ENCODE measurements at places on chromosomes 16 and 17.

- DNase-seq = no peak
Observed at GRCh38 chr16:53341792-53342191, 92.5 kb upstream of the RBL2 start.

GRCh38 chr16:75491876-75492275, 3.4 kb downstream of the CHST6 start:
- DNase-seq = peak; percentile 18

DNA sequence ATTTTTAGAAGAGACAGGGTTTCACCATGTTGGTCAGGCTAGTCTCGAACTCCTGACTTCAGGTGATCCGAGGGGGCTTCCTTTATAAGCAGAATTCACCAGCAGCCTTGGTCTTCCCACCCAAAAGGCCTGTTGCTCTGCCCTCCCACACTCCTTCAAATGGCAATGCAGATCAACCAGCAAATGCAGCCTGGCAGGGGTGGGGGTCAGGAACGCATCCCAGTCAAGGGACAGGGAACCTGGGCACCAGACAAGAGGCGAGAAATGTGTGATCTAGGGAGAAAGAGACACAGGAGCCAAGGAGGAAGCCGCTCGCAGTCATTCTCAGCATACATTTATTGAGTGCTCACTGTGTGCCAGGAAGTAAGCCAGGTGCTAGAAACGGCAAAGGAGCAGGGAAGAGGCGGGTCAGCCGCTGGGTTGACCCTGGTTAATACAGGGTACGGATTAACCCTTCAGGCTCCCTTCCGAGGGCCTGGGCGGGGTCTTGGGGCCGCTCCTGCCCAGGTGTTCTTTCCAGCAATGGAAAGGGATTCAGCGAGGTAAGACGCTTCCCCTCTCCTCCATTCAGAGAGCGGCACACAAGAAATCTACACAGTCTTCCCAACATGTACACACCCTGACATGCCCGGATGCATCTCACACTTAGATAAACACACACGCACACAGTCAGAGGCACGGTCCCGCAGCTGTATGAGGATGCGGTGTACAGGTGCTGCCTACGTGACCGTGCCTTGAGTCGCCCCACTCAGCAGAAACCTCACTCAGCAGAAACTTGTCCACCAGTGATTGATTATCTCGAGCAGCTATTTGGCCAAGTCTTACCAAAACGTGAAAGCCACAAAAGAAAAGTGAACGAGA, 6.6 kb upstream of the PITPNA start:
- no peak for DNase-seq

DNA sequence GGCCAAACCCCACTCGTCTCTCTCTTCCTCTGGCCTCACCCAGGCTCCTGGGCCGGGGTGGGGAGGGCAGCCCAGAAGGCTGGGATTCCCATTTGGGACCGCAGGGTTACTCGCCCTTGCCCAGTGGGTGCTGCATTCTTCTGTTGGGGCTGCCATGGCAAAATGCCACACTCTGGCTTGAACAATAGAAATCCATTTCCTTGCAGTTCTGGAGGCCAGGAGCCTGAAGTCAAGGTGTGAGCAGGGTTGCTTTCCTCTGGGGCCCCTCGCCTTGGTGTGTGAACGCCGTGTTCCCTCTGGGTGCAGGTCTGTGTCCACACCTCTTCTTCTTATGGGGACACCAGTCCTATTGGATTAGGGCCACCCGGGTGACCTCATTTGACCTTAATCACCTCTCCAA, 105.8 kb upstream of the GSE1 start:
- DNase-seq = no peak

DNA sequence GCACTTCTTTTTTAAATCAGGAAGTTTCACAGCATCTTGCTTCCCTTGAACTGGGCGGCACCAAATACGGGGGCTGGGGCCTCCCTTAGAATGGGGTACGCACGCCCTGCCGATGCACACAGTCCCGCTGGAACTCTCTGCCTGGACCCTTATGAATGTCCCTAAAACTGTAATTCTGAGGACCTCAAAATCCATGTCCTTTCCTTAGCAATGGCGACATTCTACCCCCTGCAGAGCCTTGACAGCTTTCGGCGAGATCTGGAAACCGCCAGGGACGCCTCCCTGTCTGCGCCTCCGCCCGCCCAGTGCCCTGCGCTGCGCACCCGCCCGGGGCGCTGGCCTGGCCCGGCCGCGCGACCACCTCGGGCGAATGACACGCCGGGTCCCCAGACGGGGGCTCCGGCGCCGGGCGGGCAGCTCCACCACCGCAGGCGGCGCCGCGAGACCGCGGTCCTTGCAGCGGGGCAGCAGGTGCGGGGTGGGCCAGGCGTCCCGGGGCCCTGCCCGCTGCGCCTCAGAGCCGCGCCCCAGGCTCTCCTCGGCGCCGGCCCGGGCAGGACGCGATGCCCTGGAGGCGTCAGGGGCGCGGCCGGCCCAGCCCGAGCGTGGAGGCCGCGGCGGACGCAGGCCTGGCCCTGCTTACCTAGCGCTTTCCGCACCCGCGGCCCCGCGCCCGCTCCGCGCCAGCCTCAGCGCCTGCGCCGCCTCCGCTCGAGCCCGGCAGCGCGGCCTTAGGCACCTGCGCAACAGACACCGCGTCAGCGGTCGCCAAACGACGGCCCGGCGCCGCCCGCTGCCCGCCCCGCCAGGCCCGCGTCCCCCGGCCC, 548 bp downstream of the HAGH start:
- DNase-seq = peak; percentile 44

DNA sequence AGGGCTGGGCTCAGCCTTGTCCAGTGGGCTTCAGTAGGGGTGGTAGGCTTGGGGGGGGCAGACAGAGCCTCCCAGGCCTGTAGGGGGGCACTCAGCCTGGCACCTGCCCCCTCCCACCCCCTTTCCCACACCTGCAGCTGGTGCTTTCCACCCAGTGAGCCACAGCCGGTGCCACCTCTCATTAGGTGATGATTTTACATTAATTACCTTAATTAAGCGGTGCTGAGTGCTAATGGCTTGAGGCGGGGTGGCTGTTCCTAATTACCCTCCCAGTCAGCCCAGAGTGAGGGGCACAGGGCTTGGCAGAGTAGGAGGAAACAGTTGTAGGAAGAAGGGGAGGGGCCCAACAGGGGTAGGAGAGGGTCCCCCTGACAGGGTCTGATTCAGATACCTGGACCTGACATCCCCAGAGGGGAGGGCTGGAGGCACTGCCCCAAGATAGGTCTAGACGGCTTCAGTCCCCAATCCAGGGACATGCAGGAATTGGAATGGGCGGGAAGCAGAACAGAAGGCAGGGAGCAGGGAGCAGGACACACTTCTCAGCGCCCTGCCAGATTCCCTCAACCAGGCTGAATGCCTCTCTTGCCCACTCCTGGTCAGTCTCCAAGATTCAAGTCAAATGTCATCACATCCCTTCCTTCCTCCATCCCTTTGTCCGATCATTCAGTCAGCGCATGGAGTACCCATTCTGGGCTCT, 26.5 kb upstream of the PHF12 start:
- DNase-seq = no peak
